ENCODE measurements at places on chromosomes 3 and 15.

DNA sequence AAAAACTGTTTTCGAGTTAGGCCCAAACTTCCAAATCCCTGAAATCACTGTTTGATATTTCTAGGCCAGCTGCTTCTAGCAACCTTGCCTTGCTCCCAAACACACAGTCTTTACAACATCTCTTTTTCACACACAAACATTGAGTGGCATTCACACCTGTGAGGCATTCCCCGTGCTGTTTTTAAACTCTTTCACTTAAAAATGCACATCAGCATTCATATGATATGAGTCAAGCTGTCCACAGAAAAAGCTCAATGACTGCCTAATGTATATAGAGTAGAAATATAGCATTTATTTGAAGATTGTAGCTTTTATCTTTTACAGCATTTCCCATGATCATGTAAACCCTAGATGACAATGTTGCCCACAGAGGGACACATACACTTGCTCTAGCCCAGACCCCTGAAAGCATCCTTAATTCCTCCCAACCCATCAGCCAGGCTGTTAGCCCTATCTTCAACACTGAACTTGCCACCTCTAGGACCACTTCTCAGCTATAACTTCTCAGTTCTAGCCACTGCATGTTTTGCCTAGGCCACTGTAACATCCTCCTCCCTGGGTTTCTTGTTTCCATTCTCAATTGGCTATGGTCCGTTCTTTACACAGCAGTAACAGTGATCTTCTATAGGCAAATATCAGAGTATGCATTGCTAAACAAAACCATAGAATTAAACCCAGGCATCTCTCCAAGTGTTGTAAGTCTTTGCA is 782.6 kb downstream of the DIPK2A start:
- no peak for DNase-seq

DNA sequence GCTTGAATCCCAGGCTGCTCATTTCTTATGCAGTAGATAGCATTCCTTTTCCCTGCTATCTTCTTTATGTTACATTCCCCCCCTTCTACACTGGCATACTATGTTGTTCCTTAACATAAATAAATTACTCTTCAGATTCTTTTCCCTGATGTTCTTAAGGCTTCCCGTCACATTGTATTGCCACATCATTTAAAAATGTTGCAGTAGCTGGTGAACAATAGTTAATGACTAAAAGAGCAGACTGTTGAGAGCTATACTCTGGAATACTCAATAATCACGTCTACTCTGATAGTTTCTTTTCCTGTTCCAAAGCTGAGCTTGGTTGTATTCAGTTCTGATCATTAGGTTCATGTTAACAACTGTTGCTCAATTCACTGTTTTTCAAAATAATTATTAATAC is 219.9 kb downstream of the CHST2 start:
- no peak for DNase-seq

DNA sequence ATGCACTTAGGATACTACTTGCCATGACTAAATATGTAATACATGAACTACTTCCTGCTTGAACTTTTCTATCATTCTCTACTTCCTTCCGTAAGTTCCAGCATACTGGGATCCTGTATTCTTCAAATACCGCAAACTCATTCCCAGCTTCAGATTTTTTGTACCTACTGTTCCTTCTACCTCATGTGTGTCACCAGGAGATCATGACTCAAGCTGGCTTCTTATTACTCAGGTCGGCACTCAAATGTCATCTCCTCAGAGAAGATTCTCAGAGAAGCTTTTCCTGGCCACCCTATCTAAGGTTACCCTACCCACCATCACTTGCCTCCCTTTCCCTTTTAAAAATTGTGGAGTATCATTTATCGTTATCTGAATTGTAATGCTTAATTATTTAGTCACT is 66.7 kb downstream of the RFX7 start:
- no peak for DNase-seq

GRCh38 chr3:157128771-157129681 is 30.9 kb downstream of the CCNL1 start:
- DNase-seq: no peak

GRCh38 chr15:97525809-97526208 is 434.7 kb upstream of the ARRDC4 start:
- DNase-seq: peak; percentile 21

DNA sequence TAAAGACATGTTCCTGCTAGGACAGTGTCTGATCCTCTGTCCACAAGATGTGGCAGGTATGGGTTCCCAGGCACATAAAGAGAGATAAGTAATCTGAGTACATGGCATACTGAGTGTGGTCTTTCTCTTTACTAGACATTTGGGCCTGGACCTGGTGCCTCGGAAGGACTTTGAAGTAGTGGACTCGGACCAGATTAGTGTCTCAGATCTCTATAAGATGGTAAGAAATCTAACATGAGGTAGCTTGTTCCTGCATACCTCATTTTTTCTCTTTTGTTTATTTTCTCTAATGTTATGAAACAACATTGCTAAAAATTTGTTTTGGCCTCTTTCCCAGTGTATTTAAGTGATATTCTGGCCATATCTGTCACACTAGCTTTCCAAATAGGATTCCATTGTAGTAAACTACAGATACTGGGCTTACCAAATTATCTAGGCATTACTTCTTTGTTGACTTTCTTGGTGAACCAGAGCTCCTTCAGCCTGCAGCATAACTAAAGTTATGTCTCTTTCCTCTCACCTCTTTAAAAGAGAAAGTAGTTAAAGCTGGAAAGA is 309.8 kb upstream of the MANF start:
- no peak for DNase-seq

DNA sequence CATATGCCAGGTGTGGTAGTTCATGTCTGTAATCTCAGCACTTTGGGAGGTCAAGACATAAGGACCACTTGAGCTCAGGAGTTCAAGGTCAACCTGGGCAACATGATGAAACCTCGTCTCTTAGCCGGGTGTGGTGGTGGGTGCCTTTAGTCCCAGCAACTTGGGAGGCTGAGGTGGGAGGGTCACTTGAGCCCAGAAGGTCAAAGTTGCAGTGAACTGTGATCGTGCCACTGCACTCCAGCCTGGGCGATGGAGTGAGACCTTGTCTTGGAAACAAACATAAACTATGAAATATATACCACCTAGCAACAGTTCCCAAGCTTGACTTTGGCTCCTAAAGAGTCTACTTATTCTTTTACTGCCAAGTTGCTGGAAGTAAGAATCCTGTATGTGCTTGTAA is 30.9 kb downstream of the UBE3A start:
- DNase-seq: no peak

- DNase-seq: no peak
These were observed 9.1 kb upstream of the PRR20G start for GRCh38 chr3:127296959-127297358.

DNA sequence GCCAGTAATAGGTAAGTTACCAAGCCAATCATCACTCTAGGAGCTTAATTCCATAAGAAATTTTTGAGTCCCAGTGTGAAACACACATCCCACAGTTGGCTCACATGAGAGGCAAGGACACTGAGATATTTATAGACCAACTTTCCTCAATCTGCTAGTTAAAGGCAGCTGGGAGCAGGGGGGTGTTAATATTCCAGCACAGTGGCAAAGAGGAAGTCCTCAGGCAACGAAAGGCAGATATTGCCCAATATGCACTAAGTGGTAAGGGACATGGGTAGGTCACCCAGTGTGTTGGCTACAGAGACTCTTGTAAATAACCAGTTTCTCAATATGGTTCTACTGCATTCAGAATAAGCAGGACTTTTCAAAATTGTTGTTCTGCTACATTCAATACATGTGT is 61.0 kb downstream of the TOP2B start:
- DNase-seq: peak; percentile 34

DNA sequence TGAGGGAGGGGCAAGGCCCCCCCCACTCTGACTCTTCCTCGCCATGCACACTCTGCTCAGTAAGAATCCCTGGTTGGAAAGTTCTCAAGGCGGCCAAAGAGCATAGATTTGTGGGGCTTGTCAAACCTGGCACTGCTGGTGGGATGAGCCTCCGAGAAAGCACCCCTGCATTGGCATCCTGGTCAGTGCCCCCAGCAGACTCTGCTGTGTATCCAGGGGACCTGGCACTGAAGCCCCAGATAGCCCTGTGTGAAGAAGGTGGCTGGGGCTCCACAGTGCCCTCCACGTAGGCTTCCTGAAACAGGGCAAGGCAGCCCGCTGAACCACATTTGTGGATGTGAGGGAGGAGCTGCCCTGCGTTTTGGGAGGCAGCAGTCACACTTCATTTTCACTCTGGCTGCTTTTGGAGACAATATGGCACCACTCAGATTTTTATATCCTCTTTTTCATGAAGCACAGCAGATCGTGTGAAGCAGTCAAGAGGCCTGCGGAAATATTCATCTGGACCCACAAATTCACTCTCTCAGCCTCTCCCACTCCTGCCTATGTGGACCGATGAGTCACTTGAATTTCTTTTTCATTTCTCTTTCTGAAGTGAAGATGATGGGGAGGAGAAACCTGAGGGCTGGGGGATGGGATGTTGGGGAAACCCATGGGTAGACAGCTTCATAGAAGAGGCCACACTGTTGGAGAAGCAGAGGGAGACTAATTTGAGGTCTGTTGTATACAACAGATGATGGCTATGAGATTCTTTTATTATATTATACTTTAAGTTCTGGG is 88.7 kb upstream of the BCL6 start:
- no peak for DNase-seq

- no peak for DNase-seq
These were observed 60.7 kb upstream of the CTNNB1 start for GRCh38 chr3:41138601-41139000.

- DNase-seq: peak; percentile 29
These were observed 276.3 kb upstream of the DNAJC19 start for GRCh38 chr3:181265750-181266333.

DNA sequence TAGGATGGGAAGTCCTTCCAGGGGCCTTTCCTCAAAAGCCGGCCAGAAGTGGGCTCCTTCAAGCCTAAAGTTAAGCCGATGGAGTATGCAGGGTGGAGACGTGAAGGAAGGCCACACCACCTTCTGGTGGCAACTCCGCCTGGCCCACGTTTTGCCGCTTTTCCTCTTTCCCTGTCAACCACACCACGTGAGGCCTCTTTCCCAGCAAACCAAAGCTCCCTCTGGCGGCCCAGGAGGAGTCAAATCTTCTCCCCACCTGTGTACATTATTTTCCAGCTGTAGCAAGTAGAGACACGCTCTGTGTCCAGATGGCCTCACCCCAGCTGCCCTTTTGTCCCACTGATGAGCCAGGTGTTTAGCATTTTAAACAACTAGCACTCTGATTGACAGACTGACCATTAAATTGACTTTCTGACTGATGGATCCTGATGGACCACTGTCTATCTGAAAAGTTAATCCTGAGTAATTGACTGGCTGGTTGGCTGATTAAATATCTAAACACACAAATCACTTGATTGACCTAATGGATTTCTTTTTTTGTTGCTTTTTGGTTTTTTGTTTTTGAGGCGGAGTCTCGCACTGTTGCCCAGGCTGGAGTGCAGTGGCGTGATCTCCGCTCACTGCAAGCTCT is 59.6 kb upstream of the ZBTB38 start:
- DNase-seq: peak; percentile 47

- DNase-seq: no peak
These were observed 76.6 kb downstream of the GBE1 start for GRCh38 chr3:81684751-81685395.

- DNase-seq: no peak
These were observed 531.0 kb upstream of the NR2F2 start for GRCh38 chr15:95799286-95800200.

DNA sequence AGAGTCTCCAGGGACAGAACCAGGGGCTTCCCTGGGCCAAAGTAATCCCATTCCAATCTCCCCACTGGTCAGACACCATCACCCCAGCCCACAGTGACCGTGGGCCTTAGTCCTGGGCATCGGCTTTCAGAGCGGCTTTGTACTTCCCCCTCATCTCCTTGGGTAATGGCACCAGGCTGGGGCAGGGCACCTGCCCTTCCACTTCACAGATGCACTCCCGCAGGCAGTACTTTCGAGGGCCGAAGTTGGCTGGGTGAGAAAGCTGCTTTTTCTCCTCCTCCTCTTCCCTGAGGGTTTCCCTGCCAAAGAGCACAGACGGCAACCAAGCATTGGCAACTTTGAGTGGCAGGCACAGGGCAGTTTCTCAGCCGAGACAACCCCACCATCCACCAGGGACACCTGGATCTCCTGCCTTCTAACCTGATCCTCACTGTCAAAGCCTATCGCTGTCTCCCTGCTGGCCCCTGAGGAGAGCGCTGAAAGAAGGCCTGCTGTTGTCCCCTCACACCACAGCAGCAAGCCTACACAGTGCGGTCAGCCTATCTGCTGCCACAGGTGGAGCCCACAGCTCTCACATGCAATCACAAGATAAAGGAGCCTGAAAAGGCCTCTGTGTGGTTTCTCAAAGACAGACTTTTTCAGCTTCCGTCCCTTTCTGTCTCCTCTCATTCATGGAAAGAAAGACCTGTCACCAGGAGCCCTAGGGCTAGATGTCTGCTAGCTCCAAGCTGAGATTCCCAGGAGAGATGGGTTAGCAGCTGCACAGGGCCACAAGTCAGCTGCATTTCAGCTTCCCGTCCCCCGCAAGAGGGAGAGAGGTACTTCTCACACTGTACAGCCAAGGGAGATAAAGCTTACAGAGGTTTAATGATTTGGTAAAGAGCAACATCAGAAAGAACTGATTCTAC is 12.5 kb downstream of the MRPS25 start:
- no peak for DNase-seq

DNA sequence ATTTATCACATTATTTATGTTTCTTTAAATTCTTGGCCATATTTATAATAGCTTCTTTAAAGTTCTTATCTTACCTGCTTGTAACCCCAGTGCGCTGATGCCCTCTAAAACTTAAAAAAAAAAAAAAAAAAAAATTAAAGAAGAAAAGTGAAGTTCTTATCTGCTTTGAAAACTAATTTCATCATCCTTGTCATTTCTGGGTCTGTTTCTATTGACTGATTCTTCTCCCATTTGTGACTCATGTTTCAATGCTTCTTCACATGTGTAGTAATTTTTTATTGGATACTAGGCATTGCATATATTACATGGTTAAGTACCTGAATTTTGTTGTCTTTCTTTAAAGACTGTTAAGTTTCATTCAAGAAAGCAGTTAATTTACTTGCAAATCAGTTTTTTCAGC is 3.4 kb upstream of the SEC22A start:
- no peak for DNase-seq

DNA sequence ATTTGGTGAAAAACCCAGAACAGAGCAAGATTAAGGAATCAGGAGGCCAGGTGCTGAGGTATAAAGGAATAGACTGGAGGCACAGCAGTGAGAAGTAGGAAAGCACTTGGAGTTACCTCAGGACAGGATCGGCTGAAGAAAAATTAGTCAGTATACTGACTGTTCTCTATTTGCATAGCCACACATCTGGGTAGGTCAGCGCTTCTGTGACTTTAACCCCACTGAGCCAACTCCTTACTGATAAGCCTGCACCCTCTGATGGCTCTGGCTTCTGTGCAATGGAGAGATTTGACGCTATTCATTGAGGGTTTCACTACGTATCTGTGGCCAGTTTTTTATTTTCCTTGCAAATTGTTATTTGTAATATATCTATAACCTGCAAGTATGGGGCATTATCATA is 22.3 kb downstream of the MECOM start:
- no peak for DNase-seq

- DNase-seq: peak; percentile 91
These were observed at the start of gene SEC61A1 for GRCh38 chr3:128051837-128052594. Gene SEC61A1, plus strand, starts transcription at chr3:128052437. Its CDS starts 116 bp downstream, at chr3:128052553.
